T-helper 1 cell (primary cell): ENCODE measurements at places on chromosomes 12 and 14.

DNA sequence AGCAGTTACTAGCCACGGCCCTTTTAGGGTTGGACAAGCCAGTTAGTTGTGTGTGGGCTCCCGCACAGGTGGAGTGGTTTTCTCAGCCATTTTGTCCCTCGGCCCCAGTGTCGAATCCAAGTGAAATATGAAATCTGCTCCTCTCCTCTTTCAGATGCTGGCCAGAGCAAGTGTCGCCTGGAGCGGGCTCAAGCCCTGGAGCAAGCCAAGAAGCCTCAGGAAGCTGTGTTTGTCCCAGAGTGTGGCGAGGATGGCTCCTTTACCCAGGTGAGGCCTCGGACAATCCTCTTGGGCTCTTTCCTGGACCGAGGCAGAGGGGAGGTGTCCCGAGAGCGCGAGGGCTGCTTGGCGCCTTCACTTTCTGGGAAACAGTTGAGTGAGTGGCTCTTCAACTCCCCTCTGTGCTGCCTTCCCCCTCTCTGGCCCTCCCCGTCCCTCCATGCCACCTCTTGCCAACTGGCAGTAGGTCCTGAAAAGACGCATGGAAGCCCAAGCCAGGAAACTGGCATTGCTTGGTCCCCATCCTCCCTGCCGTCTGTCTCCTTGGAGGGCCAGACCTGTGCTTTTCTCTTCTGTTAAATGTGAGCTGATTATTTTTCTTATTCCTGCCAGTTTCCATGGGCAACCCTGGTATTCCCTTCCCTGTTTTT, 74.2 kb downstream of the SMOC1 start:
- no peak for DNase-seq

- no peak for DNase-seq
Observed at GRCh38 chr14:42200957-42201356, 594.3 kb downstream of the LRFN5 start.

DNA sequence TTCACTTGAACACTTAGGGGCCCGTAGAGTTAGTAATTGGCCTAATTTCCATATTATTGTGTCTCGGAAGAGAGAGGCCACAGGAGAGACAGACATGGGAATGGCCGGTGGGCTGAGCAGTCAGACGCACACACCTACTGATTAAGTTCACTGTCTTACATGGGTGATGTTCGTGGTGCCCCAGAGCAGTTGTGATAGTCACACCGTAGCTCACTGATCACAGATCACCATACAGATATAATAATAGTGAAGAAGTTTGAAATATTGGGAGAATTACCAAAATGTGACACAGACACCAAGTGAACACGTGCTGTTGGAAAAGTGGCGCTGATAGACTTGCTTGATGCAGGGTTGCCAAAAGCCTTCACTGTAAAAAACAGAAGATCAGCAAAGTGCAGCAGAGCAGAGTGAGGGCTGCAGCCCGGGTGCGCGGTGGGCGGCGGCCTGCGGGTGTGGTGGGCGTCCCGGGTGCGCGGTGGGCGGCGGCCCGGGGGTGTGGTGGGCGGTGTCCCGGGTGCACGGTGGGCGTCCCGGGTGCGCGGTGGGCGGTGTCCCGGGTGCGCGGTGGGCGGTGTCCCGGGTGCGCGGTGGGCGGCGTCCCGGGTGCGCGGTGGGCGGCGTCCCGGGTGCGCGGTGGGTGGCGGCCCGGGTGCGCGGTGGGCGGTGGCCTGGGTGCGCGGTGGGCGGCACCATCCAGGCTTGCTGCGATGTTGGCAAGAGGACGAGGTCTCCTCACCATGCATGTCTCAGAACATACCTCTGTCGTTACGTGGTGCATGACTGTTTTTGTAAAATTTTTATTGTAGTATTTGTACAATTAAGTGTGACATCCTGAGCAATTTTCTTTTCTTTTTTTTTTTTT, 34.3 kb upstream of the TEX22 start:
- DNase-seq, result peak; percentile 27

GRCh38 chr12:94592080-94592479, 58.3 kb downstream of the TMCC3 start:
- no peak for DNase-seq

DNA sequence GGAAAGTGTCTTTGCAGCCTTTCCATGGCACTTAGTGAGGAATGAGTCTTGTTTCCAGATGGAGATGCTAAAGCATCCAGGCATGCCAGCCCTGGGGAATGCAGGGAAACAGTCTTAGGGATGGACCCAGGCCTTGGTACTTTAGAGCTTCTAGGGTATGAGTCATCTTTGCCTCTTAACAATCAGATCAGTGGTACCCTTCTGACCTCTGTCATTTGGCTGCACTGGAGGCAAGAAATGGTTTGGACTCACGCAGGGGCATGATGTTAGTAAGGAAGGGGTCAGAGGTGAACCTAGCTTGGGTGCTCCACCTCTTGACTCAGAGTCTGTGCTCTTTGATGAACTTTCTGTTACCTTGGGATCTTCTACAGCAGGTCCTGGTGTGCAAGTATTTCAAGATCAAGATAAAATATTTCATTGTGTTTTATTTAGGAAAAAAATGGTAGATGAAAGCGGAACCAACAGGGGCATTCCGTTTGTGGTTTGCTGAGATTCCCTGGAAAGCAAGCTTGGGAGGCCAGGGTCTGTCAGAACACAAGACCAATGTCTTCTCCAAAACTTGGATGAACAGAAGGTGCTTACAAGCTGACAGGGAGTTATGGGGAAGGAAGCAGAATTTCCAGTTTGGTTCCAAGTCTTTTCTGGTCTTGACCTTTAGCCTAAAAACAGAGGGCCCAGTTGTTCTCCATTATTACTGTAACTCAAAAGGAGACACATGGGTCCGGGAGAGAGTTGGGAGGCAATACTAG, 216.2 kb downstream of the ZFP36L1 start:
- no peak for DNase-seq

DNA sequence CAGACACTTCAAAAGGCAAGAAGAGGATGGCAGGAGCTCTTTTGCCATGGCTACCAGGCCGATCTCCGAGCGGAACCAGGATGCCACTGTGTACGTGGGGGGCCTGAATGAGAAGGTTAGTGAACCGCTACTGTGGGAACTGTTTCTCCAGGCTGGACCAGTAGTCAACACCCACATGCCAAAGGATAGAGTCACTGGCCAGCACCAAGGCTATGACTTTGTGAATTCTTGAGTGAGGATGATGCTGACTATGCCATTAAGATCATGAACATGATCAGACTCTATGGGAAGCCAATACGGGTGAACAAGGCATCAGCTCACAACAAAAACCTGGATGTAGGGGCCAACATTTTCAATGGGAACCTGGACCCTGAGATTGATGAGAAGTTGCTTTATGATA, 9.8 kb downstream of the GARIN2 start:
- DNase-seq, result no peak

GRCh38 chr14:35512765-35513164, 21.2 kb upstream of the INSM2 start:
- DNase-seq, result no peak

DNA sequence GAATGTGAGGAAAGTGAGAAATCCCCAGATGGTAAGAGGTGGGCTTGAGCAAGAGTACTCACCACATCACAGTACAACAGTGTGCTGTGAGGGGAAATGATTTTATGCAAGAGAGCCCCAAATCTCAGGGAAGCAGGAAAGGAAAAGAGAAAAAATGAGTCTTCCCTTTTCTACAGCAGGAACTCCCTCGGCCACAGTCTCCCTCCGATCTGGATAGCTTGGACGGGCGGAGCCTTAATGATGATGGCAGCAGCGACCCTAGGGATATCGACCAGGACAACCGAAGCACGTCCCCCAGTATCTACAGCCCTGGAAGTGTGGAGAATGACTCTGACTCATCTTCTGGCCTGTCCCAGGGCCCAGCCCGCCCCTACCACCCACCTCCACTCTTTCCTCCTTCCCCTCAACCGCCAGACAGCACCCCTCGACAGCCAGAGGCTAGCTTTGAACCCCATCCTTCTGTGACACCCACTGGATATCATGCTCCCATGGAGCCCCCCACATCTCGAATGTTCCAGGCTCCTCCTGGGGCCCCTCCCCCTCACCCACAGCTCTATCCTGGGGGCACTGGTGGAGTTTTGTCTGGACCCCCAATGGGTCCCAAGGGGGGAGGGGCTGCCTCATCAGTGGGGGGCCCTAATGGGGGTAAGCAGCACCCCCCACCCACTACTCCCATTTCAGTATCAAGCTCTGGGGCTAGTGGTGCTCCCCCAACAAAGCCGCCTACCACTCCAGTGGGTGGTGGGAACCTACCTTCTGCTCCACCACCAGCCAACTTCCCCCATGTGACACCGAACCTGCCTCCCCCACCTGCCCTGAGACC, 7.8 kb downstream of the ATN1 start:
- DNase-seq, result no peak

- no peak for DNase-seq
Observed at GRCh38 chr14:77212943-77213678, 31.5 kb downstream of the TMEM63C start.

- DNase-seq, result no peak
Observed at GRCh38 chr12:62703011-62703380, 232.0 kb downstream of the PPM1H start.

DNA sequence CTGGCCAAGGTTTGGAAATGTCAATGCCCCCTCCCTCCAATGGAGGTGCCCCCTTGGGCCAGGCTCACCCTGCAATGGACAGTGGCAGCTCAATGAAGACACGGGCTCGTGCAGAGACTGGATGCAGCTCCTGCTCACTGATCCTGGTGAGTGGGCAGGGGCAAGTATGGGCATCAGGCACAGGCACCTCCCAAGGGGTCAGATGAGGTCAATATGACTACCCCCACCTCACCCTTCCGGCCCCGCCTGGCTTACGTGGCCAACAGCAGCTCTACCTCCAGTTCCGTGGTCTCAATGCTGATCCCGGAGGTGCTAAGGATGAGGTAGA, 13.6 kb downstream of the ITGA7 start:
- no peak for DNase-seq

DNA sequence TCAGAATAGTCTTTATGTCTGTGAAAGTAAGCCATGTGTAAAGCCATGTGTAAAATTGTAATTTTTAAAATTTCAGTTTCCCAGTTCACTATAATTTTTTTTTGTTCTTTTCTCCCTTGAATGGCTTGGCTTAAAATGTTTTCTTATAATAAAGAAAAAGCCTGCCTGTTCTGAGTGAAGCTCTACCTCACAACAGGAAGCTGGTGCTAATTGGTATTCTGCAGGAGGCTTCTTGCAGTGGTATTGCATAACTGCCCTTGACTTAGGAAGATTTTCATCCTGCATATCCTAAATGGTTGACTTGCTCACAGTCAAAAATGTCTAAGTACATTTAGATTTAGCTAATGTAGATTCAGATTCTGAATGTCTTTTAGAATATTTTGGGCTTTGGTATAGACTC, 49.5 kb downstream of the ATP2A2 start:
- DNase-seq, result no peak

GRCh38 chr12:93060666-93061472, 131.8 kb upstream of the EEA1 start:
- DNase-seq, result no peak
